ENCODE measurements at places on chromosomes 16 and 17.

GRCh38 chr16:80175011-80175410 is 365.8 kb upstream of the DYNLRB2 start:
- no peak for DNase-seq

GRCh38 chr16:73126525-73126853 is 78.6 kb upstream of the ZFHX3 start:
- DNase-seq, result no peak

DNA sequence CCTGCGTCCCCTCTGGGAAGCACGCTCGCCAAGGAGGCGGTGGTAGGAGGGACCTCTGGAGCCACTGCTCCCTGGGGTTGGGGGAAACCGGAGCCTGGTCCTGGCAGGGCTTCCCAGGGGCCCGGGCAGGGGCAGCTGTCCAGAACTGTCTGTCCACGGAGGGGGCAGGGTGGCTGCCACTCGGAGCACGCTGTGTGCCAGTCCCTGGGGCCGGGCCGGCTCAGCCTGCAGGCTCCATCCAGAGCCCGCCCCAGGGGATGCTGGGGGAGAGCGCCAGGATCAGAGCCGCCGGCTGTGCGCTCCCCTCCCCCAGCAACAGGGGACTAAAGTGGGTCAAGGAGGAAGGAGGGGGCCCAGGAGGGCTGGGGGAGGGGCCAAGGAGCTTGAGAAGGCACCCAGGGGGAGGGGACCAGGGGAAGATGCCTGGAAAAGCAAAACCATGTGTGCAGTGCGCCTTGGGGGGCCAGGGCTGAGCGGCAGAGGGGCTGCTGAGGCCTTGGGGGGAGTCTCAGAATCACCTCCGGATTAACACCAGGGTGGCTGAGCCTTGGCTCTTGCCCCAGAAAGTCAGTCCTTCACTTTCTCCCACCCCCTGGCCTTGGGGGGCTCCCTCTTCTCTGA is 21.3 kb downstream of the ZNF423 start:
- peak; percentile 27 for DNase-seq

DNA sequence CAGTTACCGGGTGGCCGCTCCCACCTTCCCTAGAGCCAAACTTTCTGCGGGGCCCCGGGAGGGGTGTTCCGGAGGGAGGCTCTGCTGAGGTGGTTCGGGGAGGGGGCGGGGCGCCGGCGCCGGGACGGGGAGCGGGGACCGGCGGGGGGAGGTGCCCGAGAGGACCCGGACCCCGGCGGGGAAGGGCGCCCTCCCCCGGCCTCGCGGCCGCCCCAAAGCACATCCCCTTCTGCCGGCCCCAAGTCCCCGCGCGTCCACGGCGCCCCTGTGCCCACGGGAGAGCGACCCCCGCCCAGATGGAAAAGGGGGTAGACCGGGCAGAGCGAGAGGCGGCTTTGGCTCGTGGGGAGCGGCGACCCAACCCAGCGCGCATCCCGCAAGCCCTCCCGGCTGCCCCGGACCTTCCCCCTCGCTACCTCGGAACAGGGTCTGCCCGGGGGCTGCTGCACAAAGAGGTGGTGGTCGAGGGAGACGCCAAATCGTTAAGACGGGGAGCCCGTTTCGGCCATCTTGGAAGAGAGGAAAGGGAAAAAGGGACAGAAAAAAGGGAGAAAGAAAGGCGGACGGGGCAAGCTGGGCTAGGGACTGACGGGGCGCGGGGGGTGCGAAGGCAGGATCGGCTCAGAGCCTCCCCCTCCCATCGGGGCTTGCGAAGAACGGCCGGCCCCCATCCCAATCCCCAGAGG is 530 bp downstream of the PCGF2 start:
- no peak for DNase-seq

- no peak for DNase-seq
Measured at GRCh38 chr16:2159175-2159838, 3.7 kb downstream of the TRAF7 start.

DNA sequence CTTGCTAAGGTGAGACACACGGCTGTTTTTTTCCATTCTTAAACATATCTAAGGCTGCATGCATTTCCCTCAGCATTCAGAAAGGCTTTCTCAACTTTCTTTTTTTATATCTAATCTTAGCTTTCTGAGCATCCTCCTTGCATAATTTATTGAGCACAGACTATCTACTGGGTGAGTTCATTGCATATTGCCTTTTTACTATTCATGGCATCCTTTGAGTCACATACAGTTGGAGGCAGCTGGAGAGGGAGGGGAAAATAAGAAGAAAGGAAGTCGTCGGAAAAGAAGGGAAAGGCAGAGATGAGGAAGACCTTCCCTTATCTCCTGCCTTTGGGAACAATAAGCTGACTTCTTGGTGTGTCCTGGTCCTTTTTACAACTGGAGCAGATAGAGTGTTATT is 468.3 kb downstream of the SLC39A11 start:
- no peak for DNase-seq

DNA sequence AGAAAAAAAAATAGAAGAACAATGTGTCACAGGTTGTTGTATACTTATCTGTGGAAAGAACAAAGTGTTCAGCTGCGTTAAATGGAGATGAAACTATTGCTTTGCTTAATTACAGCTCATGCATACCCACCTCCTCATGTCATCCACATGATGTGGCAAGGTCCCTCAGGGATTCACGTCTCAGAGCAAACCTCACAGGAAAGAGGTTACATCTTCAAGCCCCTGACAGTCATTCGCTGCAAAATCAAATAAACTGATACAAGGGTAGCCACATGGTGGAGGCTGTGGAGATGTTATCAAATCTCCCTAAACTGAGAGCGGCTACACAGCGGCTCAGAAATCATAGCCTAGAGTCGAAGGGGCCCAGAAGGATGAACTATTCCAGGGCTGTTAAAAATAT is 21.1 kb downstream of the GINS3 start:
- no peak for DNase-seq

DNA sequence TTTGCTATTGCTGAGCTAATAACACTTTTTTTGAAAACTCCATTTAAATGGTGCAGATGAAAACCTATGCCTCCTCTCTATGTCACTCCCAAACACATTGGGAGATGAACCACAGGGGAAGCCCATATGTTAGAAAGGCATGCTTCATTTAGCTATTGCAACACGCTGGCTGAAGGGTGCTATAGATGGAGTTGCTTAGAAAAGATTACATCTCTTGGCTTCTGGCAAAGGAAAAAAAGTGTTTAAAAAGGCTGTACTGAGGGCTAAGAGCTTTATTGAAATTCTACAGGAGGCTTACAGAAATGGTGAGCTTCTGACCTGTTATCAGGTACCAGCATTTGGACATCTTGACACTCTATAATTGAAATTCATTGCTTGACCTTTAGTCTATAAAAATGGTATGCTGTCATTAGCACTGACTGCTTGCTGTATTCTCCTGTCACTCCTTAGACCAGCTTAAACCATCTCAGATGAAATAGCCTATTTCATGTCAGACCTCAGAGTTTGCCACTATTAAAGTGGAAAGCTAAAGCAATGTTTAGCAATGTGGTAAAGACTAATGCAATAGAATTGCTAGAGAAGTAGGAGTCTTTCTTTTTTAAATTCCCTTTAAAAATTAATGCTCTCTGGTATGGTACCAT is 503.9 kb downstream of the CDH11 start:
- no peak for DNase-seq

DNA sequence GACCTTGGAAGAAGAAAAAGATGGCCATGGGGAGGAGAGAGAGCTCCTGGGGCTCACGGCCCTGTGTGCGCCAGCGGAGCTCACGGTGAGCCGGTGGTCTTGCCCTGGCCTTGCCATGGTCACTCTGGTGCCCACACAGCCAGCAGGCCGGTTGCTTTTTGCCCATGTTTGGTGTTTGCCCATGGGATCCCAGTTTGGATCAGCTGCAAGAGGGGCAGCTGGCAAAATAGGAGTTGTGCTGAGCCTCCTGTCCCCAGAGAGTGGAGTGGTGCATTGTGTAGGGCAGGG is 1.6 kb downstream of the NHERF1 start:
- no peak for DNase-seq

DNA sequence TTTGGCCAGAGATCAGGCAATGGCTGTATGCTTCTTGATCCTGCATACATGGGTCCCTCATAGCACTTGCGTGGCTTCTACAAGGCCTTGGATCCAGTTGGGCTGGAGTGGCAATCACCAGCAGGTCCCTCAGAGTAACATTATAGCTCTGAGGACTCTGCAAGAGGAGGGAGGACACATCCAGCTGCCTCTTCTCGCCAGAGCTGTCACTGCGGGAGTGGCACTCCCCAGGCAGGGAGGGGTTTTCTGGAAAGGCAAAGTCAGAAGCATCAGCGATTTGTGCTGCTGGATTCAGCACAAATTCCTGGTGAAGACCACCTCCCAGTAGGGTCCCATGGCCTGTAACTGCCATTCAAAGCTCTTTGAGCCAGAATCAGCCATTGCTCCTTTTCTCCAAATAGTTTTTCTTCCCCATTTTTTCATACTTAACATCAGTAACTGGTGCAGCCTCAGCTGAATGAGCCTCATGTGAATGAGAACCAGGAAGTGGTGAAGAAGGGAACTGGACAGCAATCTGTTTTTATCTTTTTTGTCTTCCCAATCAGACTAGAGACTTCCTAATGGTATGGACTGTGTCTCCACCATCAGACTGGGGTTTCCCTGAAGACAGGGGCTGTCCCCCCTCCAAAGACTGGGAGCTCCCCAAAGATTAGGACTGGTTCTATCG is 40.6 kb upstream of the HOXB13 start:
- DNase-seq, result no peak

DNA sequence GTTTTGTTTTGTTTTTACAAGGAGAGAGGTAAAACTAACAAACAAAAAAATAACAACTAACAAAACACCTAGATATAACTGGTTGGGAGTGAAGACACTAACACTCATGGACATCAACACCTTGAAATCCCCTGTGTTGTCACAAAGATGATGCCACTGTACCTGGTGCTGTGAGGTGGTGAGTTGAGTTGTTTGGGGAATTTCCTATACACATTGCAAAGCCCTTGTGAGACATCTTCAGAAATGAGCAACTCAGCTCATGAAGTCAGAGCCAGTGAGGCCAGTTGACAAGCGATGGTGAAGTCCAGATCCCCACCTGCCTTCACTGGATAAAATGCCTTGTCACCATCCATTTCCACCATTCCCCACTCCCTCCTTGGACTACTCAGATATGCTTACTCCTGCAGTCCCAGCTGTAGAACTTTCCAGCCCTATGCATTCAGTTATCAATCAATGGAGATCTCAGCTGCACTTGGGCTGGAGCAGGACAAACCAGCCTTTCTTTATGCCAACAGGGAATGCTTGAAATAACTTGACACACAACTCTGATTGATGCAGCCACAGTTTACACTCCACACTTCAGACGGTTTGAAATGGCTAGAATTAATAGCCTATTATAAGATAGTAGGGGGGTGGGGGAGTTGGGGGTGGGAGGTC is 22.2 kb downstream of the ANKFN1 start:
- DNase-seq, result no peak

- DNase-seq, result no peak
Measured at GRCh38 chr16:69169051-69169450, 17.9 kb upstream of the SNTB2 start.

DNA sequence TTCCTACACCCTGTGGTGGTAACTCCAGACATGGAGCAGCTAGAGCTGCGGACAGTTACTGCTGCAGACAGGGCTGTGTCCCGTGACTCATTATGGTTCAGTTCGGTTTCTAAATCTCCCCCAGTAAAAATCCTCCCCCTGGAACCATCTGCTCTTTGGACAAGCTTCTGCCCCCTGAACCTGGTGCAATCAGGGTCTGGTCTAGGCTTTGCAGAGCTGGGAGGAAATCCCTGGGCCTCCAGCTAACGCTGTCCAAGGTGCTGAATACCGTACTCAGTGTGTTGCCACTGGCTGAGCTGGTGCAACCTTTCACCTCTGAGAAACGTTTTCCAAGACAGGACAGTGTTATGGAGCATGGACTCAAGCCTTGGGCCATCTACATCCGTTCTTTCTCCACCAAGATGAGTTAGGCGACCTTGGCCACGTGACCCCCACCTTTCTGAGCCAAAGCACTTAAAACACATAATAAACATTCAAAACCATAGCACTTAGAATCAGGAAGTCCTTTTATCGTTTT is 142.0 kb downstream of the CPPED1 start:
- DNase-seq, result no peak

DNA sequence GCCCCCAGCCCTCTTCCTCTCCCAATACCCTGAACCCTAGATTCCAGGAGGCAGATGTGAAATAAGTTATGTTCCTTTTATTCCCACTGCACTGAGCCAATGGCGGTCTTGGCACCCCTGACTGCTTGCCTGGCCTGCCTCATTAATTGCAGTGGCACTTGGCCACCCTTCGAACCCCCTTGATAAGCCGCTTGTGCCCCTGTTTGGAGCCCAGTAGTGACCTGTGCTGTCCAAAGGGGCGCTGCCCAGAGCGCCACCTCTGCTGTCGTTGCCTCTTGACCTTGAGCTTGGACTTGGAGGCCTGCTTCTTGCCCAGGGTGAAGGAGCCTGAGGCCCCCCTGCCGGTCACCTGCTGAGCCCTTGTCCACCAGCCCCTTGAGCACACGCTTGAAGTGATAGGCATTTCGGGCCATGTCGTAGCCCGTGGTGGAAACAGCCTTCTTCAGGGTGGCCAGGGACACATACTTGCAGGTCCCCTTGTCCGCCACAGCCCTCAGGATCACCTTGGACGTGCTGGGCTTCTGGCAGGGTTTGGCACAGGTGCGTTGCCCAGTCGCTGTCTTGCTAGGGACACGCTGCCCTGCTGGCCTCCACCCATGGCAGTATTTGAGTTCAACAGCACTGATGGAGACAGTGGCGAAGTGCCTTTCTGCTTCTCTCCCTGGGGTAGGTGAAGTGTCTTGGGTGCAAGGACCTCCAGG is 5.7 kb downstream of the SGCA start:
- DNase-seq, result no peak

GRCh38 chr16:57001026-57001679 is 11.8 kb downstream of the NLRC5 start:
- DNase-seq, result no peak

- DNase-seq, result peak; percentile 49
Measured at GRCh38 chr16:17063201-17064139, 407.3 kb downstream of the XYLT1 start.

DNA sequence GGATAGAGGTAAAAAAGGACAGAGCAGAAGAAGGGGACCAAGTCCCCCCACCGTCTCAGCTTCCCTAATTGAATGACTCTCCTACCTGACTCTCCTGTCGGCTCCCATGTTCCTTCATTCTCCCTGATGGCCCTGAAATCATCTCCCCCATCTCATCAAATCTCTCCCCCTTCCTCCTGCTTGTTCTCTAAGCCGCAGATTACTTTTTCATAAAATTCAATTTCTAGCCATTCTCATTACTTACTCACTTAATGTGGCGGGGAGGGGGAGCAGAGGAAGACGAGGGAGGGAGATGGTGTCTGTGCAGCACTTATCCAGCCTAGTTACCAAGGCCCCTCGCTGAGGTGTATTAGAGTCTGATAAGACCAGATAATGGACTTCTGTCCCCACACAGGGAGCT is 161.5 kb downstream of the CCT6B start:
- no peak for DNase-seq

DNA sequence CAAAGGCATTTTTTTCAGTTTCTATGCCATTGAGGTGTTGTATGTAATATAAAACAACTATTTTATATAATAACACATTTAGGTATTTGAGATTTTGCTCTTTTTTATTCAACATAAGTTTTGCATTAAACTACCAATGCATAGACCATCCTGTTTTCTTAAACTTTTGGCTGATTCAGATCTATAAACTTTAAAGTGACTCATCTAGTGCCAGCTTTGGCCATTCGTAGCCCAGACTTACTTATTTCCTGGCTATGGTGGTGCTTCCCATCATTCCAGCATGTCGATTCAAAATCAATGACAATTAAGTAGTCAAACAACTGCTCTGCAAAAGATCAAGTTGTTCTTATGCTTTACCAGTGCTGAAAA is 3.1 kb downstream of the ERI2 start:
- DNase-seq, result no peak

- no peak for DNase-seq
Measured at GRCh38 chr17:82402865-82403264, 15.3 kb upstream of the HEXD start.

GRCh38 chr17:77188084-77189066 is 47.6 kb downstream of the SEC14L1 start:
- no peak for DNase-seq
